ENCODE measurements at places on chromosomes 7 and 10.

GRCh38 chr10:18164748-18165361 lies 24.6 kb downstream of the CACNB2 start:
- DNase-seq = no peak

DNA sequence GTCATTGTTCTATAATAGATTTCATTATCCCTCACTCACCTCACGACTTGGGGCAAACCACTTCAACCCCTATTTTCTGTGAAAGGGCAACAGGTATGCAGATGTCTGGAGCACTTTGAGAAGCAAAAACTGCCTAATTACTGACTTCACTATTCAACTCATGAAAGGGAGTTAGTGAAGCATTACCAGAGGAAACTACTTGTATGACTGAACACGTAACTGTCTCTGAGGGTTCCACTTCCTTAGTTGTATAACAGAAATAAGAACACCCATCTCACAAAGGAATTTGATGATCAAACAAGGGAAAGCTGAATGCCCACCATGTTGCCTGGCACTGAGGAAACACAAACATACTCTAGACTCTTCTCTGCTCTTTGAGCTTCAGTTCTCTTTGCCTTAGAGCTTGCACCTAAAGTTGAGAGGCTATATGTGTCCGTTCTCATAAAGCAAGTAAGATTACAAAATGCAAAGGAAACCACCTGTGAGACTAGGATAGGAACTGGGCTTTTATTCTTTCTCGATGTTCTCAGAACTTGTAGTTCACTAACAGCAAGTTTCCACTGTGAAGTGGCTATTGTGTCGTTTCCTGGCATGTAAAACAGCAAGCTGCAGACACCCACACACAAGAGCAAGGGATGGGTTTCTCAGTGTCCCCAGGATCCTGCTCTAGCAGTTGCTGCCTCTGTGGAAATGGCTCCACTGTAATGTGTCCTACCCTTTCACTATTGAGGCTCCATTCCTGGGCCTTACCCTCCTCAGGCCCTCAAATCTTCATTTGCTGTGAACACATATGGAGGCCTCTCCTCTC lies 2.6 kb downstream of the TMEM243 start:
- no peak for DNase-seq

GRCh38 chr10:130941886-130942285 lies 369.6 kb downstream of the TCERG1L start:
- DNase-seq = no peak

DNA sequence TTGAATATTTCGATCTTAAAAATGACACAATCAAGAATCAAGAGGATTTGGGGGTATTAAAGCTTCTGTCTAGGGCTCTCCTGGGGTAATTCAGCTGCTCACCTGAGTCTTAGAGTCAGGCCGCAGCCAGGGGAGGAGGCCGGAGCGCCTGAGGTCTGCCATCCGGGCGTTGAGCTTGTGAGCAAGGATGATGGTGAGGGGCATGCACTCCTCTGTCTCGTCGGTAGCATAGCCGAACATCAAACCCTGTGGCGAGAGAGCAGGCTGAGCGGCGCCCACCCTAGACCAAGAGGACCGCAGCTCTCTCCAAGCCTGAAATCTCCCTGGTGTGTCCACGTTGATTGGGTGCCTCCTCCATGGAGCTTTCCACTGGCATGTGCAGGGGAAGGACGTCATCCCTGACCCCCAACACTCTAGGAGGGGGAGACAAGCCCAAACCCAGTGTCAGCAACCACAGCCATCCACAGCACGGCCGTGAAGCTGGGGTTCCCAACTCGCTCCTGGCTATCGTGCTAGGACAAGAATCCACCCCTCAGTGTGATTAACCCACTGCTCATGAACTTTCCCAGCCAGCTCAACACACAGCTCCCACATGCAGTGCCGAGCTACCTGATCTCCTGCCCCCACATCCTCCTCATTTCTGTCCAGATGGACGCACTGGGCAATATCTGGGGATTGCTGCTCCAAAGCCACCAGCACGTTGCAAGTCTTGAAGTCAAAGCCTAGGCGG lies 9.2 kb downstream of the MAT1A start:
- no peak for DNase-seq

- DNase-seq = no peak
Measured at GRCh38 chr10:116055252-116055916, 217.6 kb downstream of the GFRA1 start.

DNA sequence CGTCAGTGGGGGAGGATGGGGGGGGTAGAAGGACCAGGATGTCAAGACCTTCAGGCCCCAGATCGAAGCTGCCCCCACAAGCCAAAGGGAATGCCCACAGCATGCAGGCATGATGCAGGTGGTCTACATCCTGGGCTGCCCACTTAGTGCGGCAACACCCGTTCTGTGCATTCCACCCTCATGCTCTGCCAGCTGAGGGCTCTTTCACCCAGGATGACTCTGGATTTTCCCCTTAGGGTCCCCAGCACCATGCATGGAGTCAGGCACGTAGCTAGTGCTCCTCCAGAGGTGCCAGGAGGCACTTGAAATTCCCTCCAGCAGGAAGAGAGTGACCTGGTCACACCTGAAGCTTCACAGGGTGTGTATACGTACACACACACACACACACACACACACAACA lies 66.2 kb downstream of the SH3PXD2A start:
- DNase-seq = no peak
